Pancreas (tissue), 10 donors: ENCODE measurements at places on chromosomes 5 and 9. TPM values are rescaled to one million over a fixed set of nuclear protein-coding genes. Genes with fewer than 3 reads are reported as not detected.

- peaks cover 14% of the 10 kb centered on the region for H3K4me1 ChIP-seq
- no peak for DNase-seq
- no peak overlapping the region for H3K27ac ChIP-seq
- no peaks in the 10 kb centered on the region for H3K36me3 ChIP-seq
- no peak overlapping the region for H3K4me3 ChIP-seq
These were observed 103.4 kb upstream of the RAI14 start for GRCh38 chr5:34552686-34553085.

DNA sequence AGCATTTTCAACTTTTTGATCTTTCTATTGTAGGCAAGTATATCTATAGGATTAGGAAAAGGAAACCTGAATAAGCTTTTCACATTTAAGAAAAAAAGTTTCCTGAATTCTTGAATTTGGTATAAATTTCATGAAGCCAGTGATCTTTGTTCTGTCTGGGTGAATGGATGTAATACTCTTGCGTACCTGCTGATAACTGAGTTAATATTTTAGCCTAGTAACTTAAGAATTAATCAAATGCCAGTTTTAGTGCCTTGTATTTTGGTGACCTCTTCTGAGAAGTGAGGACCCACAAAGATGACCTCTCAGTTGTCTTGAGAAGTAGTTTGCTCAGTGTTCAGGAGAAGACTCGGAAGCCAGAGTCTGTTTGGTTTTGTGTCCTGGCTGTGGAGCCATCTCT is 77.9 kb downstream of the UHRF2 start:
- peaks cover 6% of the 10 kb centered on the region for H3K36me3 ChIP-seq
- H3K27me3 ChIP-seq = no peaks in the 10 kb centered on the region
- H3K4me1 ChIP-seq = no peaks in the 10 kb centered on the region

DNA sequence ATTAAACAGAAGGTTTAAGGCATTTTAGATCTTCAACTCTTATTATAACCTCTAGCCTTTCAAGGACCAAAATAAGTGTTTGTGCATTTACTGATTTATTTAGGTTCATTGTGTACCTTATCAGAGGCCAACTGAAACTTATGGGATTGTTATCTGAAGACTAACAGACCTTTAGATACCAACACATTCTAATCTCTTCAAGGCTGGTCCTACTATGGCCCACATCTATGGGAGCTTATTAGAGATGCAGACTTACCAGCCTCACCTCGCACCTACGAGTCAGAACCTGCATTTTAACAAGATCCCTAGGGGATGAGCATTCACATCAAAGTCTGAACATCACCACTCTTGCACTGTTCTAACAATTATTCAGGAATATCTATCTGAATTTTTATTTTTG is 1.9 kb downstream of the IARS1 start:
- no peak overlapping the region for H3K27ac ChIP-seq
- H3K4me3 ChIP-seq = no peak overlapping the region
- no peaks in the 10 kb centered on the region for H3K27me3 ChIP-seq

GRCh38 chr5:81205058-81205457 is 28.1 kb upstream of the CKMT2 start:
- no peaks in the 10 kb centered on the region for H3K27me3 ChIP-seq
- DNase-seq = no peak
- no peaks in the 10 kb centered on the region for H3K36me3 ChIP-seq
- H3K4me1 ChIP-seq = no peaks in the 10 kb centered on the region
- no peak overlapping the region for H3K27ac ChIP-seq
- H3K4me3 ChIP-seq = no peak overlapping the region

DNA sequence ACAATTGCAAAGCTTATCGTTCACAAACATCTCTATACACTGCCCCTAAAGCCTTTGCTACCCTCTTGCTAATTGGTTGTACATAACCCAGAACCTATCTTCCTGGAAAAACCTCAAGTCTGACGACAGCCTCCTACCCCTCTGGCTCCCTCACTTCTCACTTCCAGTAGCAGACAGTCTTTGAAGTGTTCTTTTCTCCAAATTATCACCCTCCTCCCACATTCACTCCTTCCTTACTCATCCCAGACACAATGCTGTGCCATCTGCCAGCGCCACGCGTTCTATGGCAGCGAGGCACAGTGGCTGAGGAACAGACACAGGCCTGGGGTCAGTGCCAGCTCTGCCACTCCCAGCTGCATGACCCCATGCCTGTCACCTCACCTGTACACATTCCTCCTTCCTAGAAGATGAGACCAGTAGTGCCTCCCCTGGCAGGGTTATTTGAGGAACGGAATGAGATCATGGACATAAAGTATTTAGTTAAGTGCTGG is 27.7 kb downstream of the CLTA start:
- no peaks in the 10 kb centered on the region for H3K27me3 ChIP-seq
- DNase-seq = no peak
- H3K4me1 ChIP-seq = peaks cover 8% of the 10 kb centered on the region
- no peak overlapping the region for H3K27ac ChIP-seq

DNA sequence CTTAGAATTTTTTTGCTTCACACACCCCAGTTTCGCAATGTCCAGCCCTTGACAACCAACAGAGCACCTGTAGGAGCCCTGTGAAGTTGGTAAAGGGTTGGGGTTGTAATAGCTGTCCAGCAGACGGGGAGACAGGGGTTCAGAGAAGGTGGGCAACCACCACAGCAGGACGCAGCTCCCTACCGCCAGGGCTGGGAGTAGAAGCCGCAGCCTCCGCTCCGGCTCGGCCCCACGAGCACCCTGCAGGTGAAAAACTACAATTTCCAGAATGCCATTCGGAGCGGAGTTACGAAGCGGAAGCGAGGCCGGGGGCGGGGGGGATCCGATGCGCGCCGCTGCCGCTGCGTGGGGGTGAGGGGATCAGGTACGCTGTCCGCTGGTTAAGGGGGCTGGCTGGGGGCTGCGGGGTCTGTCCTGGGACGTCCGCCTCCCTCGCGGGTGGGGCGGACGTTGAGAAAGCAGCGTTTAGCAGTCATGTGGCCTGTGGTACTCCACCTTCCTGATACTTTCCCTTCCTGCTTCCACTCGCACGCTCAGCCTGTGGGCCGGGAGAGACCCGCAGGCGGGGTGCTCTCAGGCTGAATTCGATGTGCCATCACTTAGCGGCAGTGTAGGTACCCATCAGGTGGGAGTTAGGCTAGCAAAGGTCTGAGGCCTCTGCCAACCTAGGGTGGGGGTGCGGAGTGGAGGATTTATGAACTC is at the start of gene TRMT10B:
TSS of gene TRMT10B (plus strand) at position 317 of the 702 bp plus-strand sequence. CDS start 8,127 bp downstream, outside the sequence.
- H3K36me3 ChIP-seq = no peaks in the 10 kb centered on the region
- peaks cover 4% of the 10 kb centered on the region for H3K4me1 ChIP-seq
- DNase-seq = peak; percentile 83
- H3K27ac ChIP-seq = peak within 1 kb of the TSS; percentile 23

DNA sequence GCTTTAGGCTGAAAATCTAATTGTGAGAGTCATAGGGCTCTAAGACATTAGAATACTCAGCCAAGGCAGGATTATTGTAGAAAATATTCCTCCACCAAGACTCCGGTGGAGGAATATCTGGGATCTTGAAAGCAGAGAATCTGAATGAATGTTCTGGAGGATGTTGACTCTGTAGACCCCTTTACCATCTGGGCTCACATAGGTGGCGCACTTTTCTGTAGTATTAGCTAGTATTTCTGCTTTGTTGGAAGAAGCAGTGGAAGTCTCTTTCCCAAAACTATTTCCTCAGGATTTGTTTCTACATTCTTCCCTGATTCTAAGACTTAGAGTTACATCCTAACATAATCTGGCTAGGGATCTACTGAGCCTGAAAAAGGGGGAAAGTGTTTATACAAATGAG is 752.4 kb upstream of the SEMA6A start:
- DNase-seq = no peak
- H3K27ac ChIP-seq = no peak overlapping the region
- no peaks in the 10 kb centered on the region for H3K36me3 ChIP-seq
- H3K4me3 ChIP-seq = no peak overlapping the region

- DNase-seq = no peak
- H3K36me3 ChIP-seq = no peaks in the 10 kb centered on the region
- H3K4me3 ChIP-seq = no peak overlapping the region
- no peaks in the 10 kb centered on the region for H3K27me3 ChIP-seq
These were observed 24.2 kb downstream of the NADK2 start for GRCh38 chr5:36217567-36217966.

DNA sequence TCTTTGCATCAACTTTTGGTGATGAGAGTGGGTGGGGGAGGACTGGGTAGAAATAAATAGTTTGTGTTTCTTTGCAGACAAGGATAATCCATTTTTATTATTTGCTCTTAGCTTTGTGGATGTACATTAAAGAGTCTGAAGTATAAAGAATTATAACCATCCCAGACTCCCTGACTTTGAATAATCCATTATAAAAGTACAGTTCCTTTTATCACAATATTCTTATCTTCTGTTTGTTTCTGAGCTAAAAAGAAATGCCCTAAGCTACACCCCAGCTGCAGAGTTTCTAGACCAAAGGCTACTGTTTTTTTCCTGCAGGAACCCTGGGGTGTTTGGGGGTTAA is 77.9 kb downstream of the NDFIP1 start:
- no peaks in the 10 kb centered on the region for H3K27me3 ChIP-seq
- H3K27ac ChIP-seq = no peak overlapping the region
- no peaks in the 10 kb centered on the region for H3K4me1 ChIP-seq
- no peak overlapping the region for H3K4me3 ChIP-seq
- no peaks in the 10 kb centered on the region for H3K36me3 ChIP-seq

GRCh38 chr9:110031511-110032173 is 176.3 kb downstream of the C9orf152 start:
- H3K27me3 ChIP-seq = no peaks in the 10 kb centered on the region
- no peak for DNase-seq
- no peaks in the 10 kb centered on the region for H3K36me3 ChIP-seq
- no peak overlapping the region for H3K4me3 ChIP-seq
- H3K4me1 ChIP-seq = no peaks in the 10 kb centered on the region

GRCh38 chr5:27855491-27855890 is 817.1 kb upstream of the CDH9 start:
- no peaks in the 10 kb centered on the region for H3K36me3 ChIP-seq
- H3K4me3 ChIP-seq = no peak overlapping the region
- DNase-seq = no peak
- no peaks in the 10 kb centered on the region for H3K27me3 ChIP-seq
- no peak overlapping the region for H3K27ac ChIP-seq
- no peaks in the 10 kb centered on the region for H3K4me1 ChIP-seq

DNA sequence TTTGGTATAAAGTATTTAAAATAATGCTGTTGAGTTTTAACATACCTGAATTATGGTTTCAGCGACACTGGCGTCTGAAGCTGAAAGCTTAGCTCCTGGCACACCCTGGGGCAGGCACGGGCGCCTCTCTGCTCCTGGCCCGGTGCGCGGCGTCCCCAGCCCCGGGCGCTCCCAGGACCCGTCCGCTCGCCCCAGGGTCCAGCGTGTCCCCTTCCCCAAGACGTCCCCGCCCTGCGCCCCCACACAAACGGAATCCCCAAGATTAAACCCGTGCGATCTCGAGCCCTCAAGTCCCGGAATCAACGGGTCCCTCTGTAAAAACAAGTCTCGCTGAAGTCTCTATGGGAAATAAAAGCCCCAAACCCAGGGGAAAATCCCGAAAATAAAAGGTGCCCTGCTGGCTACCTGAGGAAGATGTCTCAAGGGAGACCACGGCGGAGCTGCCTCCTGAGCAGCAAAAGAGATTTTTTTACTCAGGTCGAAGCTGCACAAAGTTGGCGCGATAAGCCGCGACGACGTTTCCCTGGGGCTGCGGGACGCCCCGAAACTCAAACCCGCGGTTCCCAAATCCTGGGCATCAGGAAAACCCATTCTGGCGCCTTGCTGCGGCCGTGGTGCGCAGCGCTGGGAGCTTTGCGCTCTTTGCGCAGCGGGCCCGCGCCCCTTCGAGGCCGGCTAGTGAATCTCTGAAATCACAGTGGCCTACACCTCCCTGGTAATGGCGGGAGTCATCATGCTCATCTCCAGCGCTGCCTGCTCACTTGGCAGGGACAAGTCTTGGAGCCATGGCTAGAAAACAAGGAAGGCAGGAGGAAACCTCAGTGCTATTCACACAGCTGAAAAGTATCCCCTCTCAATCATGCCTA is 6.3 kb upstream of the IFNA8 start:
- no peak overlapping the region for H3K27ac ChIP-seq
- H3K36me3 ChIP-seq = no peaks in the 10 kb centered on the region
- no peaks in the 10 kb centered on the region for H3K27me3 ChIP-seq
- DNase-seq = peak; percentile 58
- no peak overlapping the region for H3K4me3 ChIP-seq

GRCh38 chr5:140327589-140327988 is 18.8 kb downstream of the HBEGF start:
- no peaks in the 10 kb centered on the region for H3K27me3 ChIP-seq
- DNase-seq = no peak
- H3K36me3 ChIP-seq = no peaks in the 10 kb centered on the region
- H3K4me3 ChIP-seq = no peak overlapping the region
- no peak overlapping the region for H3K27ac ChIP-seq

GRCh38 chr9:21668516-21668915 is 133.9 kb upstream of the MTAP start:
- H3K4me1 ChIP-seq = no peaks in the 10 kb centered on the region
- no peaks in the 10 kb centered on the region for H3K27me3 ChIP-seq
- no peak overlapping the region for H3K4me3 ChIP-seq
- no peak overlapping the region for H3K27ac ChIP-seq

GRCh38 chr9:95140821-95141220 is 176.7 kb downstream of the FANCC start:
- no peaks in the 10 kb centered on the region for H3K27me3 ChIP-seq
- H3K4me3 ChIP-seq = no peak overlapping the region
- no peak for DNase-seq

DNA sequence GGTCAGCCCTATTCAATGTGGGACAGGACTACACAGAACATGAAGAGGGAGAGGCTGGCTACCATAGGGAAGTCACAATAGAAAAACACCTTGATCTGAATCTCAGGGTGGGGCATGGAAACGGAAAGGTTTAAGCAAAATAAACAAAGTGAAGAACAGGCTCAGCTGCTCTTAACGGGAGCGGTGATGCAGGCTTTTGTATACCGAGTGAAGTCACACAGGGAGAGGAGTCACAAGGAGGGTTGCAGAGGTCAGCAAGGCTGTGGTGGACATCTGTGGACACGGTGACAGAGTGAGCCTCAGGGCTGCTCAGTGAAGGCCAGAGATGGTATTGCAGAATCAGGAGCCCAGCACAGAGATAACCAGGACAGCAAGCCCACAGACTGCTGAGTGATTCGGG is 30.6 kb upstream of the SEMA4D start:
- H3K27ac ChIP-seq = no peak overlapping the region
- no peaks in the 10 kb centered on the region for H3K36me3 ChIP-seq
- DNase-seq = no peak
- H3K27me3 ChIP-seq = no peaks in the 10 kb centered on the region

DNA sequence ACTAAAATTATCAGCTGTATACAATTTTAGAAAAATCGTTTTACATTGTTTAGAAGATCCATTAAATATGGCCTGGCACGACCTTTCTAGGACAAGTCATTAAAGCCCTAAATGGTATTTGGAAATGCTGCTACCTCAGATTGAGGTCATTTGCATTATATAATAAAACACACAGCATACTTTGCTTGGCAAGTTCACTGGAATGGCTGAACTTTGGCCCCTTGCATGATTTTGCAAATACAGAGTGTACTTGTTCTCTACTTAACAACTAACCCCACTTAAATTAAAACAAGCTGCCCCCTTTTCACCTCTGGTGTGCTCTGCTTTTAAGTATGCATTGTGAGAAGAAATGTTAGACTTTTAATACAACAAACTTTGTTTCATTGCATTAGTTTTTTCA is 860.1 kb downstream of the PTPRD start:
- H3K27me3 ChIP-seq = no peaks in the 10 kb centered on the region
- no peaks in the 10 kb centered on the region for H3K4me1 ChIP-seq
- no peaks in the 10 kb centered on the region for H3K36me3 ChIP-seq
- no peak overlapping the region for H3K27ac ChIP-seq
- no peak for DNase-seq

The ZNF474 gene
- 0.56 TPM for total RNA-seq

The LIX1 gene
- total RNA-seq = not detected

The SPINK6 gene
- not detected for total RNA-seq

The MAMDC2 gene
- 1.1 TPM for total RNA-seq

The PCDHGB2 gene
- 1.9 TPM for total RNA-seq
